ENCODE measurements at places on chromosomes 6 and 20.

DNA sequence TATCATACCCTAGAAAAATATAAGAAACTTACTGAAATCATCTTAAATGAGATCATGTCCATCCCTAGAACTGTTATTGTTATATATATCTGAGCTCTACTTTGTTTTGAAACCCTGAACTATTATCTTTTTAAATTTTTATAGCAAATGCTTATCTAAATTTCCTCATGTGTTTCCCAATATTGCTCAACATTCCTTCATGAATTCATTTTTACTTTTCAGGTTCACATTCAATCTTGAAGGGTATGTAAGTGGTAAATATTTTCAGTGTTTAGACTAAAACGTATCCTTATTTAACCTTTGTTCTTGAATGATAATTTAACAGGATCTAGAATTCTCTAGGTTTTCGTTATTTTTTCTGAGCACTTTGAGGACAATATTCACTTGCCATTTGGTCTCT, 23.9 kb downstream of the PDE7B start:
- no peak for DNase-seq

DNA sequence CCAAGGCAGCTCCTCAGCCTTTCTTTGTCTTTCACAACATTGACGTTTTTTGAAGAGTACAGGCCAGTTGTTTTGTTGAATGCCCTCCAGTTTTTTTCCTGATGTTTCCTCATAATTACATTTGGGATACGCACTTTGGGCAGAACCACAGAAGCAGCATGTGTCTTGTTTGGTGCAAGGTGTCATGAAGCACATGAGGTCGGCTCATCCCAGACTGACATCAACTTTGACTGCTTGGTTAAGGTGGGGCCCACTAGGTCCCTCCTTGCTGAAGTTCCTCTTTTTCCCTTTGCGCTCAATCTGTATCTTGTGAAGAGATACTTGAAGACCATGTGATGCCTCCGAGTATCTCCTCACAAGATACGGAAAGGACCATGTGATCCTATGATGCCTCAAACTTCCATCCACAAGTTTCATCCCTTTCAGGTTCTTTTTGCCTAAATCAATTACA, 10.5 kb downstream of the SNAI1 start:
- no peak for DNase-seq

GRCh38 chr6:33740794-33741193, 5.9 kb downstream of the IP6K3 start:
- peak; percentile 18 for DNase-seq

GRCh38 chr6:139862311-139862710, 487.9 kb upstream of the CITED2 start:
- DNase-seq: no peak

- no peak for DNase-seq
These were observed 290.8 kb upstream of the RNF24 start for GRCh38 chr20:4306206-4306605.

DNA sequence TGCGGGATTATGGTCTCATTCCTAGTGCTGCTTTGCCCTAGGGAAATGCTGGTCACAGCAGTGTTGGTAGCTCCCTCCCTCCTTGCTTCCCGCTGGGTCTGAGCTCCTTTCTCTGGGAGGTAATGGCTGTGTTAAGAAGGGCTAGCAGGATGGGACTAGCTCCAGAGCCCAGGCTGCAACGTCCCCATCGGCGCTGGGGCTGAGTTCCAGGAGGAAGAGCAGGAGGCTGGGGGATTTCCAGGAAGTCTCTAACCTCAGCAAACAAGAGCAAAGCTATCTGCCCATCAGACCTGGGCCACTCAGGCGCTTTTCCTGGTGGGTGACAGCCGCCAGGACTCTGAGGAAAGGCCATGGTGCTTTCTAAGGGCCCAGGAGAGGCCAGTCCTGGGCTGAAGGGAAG, 174.2 kb downstream of the DLL1 start:
- peak; percentile 35 for DNase-seq

DNA sequence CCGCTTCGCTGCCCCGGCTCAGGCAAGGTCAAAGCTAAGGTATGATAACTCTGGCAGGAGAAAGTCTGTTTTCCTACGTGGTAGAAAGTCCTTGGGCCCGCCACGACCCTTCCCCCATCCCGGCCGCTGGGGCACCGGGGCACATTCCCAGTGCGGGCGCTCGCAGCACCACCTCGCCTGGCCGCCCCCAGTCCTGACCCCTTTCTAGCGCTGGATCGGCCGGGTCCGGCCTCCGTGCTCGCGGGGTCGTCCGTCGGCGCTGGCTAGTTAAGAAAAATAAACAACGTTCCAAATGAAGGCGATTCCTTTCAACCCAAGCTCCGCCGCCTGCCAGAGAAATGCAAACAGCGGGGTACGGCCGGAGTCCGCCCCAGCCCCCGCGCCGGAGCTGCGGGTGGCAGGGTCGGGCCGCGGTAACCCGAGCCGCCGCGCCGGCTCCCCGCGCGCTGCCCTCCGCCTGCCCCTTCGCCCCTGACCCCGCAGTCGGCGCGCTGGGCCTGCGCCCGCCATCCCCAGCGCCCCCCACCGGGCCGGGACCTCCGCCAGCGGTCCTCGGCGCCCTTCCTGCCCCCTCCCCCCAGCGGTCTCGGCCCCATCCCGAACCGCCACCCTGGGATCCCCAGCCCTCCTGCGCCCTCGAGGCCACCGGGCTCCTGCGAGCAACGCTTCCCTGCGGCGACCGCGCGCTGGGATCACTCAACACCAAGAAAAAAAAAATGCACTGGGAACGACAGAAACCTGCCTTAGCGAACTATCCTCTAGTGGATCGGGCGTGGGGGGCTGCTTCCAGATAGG, 37.6 kb downstream of the NCR2 start:
- DNase-seq: no peak

DNA sequence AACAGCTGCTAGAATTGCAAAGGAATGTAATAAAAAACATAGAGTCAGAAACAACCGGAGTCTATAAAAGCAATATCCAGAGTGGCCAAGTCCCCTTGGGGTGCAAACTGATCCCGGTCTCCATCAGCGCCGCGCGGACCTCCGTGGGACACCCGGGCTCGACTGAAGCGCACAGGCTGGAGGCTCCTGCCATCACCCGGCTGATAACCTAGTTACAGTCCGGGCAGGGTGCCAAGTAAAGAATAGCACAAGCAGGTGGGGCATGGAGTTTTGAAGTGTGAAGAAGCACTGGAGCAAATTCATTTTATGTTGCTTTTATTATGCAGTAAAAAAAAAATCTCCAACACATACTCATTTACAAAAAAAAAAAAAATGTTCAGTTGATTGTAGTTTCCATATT, 205.1 kb upstream of the GMDS start:
- DNase-seq: peak; percentile 47

- DNase-seq: no peak
These were observed 68.7 kb downstream of the PLAGL1 start for GRCh38 chr6:143939364-143939763.

DNA sequence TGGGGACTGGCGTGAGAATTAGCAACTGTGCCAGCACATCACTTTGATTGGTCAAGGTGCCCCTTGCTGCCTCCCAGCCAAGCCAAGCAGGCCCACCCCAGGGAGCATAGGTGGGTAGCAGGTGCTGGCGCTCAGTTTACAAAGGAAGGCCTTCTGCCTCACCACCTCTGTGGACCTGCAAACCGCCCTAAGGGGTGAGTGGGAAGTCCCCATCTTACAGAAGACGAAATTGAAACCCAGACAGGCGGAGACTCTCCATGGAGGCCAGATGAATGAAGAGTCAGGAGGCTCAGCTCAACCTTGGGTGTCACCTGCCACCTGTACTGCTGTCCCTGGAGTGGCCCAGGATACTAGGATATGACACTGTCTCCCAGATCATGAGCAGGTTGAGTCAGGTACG, 21.5 kb upstream of the MAS1L start:
- no peak for DNase-seq

- no peak for DNase-seq
These were observed 35.6 kb upstream of the TGM2 start for GRCh38 chr20:38200646-38201045.

DNA sequence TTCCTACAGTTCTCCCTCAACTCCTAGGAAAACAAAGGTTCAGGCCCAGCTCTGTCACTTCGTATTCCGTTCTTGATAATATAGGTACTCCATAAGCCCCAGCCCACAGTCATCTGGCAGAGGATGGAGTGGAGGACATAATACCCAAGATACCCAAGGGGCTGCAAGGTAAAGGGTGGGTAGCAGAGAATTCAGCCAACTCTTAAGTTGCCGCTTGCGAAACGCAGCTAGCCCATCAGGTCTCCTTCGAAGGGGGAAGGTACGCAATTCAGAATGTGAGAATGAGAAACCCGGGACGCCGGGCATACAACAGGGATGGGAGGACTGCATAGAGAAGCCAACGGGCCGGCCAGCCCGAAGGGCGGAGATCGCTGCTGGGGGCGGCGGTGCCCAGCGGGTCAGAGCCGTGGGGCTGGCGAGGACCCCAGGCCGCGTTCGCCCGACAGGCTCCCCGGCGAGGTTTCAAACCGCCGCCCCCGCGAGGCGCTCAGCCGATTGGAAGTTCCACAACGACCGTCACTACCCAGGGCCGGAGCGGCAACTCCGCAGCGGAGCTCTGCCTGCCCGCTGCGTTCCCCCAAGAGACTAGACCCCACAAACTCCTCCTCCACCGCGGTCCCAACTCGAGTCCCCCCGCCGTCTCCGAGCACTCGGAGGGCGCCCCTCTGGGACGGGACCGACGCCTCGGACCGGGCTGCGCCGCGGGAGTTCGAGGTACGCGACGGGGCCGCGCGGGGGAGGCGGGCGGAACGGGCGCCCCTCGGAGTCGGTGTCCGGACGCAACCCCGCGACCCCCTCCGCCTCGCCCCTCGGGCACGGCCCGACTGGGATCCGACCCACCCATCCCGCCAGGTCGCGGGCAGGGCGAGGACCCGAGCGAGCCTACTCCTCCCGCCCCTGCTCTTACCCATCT, 911 bp downstream of the CDK19 start:
- peak; percentile 54 for DNase-seq

DNA sequence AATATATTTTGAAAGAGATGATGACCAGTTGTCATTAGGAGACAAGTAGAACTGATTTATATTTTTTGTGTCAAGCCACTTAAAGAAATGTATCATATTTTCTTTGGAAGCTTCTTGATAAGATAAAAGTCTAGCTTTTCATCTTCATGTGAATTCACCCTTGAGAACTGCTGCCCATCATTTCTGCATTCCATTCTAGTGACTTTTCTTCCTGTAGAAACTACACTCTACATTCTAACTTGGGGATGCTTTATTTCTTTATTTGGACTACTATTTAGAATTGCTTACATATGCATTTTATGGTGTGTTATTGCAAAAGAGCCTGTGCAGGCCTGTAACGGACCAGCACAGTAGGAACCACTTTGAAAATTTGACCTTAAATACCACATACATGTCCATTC, 335.0 kb upstream of the KCNQ5 start:
- no peak for DNase-seq

GRCh38 chr20:36093025-36093803, 61.3 kb upstream of the EPB41L1 start:
- peak; percentile 55 for DNase-seq

DNA sequence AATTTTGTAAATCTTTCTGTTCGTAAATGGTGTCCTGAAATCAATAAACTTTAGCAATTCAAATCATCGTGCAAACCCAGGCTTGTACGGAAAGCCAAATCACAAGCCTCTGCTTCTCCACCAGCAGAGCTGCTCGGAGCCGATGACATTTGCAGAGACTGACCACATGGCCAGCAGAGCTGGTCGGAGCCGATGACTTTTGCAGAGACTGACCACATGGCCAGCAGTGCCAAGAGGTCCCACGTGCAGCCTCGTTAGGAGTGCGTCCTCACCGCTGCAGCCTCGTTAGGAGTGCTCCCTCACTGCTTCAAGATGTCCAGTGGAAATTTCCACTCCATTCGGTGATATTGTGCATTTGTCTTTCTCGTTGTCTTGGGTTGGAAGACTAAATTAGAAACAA, 28.5 kb downstream of the SMOC2 start:
- DNase-seq: peak; percentile 89

DNA sequence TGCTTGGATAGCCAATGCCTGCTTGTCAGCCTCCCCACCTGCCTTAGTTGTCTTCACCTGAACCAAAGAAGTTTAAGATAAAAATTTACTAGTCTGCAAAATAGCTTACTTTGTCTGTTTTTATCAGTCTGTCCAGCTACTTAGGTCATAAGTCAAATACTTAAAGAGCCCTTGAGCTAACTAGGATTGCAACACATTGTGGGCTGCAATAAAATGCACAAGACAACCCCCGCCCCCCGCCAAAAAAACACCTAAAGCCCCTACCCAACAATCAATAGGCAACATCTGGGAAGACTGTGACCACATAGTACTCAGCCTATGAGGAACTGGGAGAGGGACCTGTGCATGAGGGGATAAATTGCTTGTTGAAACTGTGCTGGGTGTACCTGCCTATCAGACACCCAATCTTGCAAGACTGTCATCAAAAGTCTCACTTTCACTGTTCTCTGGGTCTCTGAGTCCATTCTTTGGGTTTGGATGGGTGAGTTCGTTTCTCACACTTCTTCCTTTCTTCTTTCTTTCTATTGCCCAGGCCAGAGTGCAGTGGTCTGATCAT, 27.3 kb upstream of the ABCC10 start:
- DNase-seq: no peak

GRCh38 chr20:56368351-56369134, 9.8 kb downstream of the FAM210B start:
- DNase-seq: no peak

- DNase-seq: no peak
These were observed 5.9 kb downstream of the NKX2-4 start for GRCh38 chr20:21391185-21391971.

DNA sequence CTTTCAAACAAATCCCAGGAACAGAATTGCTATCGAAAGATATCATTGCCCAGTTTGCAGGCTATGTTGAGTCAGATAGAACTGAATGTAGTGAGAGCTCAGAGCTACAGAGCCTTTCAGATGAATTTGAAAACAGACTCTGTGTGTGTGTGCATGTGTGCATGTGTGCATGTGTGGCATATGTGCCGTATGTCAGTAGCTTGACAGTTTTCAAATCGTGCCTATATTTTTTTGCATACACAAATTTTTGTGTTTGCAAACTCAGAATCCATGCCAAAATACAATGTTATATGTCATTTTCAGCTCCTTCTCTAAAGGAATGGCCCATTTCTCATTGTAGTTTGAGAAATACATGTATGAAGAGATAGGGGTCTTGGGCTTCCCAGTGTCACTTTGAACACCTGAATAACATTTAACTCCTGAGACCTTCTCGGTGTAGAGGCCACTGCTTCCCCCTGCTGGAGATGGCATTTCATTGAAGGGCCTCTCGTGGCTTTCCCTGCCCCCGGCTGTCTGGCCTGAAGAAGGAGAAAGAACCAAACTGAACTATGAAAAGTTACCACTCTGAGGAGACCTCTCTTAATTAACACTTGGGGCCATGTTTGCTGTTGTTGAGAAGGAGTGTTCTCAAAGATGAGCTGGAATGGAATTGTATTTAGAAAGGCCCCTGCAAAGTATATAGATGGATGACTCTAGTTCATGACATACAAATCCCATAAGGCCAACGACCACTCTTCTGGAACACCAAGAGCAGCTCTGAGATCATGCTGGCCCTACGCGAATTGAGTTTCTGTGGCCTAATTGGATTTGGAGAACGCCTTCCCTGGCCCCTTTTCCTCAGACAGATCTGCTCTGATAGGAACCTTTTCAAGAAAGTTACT, 58.7 kb downstream of the VAPB start:
- DNase-seq: no peak

GRCh38 chr6:167058261-167058660, 59.1 kb downstream of the CEP43 start:
- DNase-seq: no peak

- no peak for DNase-seq
These were observed 130.1 kb downstream of the RNASET2 start for GRCh38 chr6:166826264-166826663.

- no peak for DNase-seq
These were observed 12.3 kb upstream of the CBFA2T2 start for GRCh38 chr20:33477386-33478234.
